ENCODE measurements at places on chromosomes 2 and 18.

- no peak for DNase-seq
These were observed 334.4 kb upstream of the NRP2 start for GRCh38 chr2:205347899-205348298.

DNA sequence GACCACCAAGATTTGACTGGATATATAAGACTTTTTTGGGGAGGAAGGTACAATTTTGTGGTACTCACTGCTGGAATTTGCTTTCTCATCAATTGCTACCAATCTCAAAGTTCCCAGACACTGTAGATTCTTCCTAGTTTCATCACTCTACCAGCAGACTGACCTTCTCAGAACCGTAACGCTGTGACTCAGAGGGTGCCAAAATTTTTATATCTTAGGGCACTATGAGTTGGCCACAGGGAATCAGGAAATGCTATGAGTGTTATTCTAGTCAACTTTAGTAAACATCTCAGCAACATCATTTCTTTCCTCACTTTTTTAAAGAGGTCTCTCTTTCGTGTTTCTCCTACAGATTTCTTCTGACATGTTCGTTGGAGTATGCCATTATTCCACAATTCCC, 499.0 kb downstream of the TMX3 start:
- no peak for DNase-seq

- no peak for DNase-seq
These were observed 64.0 kb downstream of the TFCP2L1 start for GRCh38 chr2:121220995-121221394.

GRCh38 chr2:203361495-203361894, 33.3 kb downstream of the ABI2 start:
- no peak for DNase-seq

GRCh38 chr2:218009231-218009630, 6.4 kb upstream of the TNS1 start:
- no peak for DNase-seq

GRCh38 chr2:232748038-232748437, 28.3 kb downstream of the KCNJ13 start:
- DNase-seq: no peak

- DNase-seq: no peak
These were observed 145.5 kb downstream of the MAP4K4 start for GRCh38 chr2:101843048-101843447.

- no peak for DNase-seq
These were observed 3.4 kb downstream of the KLF7 start for GRCh38 chr2:207162316-207162715.

- peak; percentile 31 for DNase-seq
These were observed 10.9 kb upstream of the DLX2 start for GRCh38 chr2:172113617-172114016.

DNA sequence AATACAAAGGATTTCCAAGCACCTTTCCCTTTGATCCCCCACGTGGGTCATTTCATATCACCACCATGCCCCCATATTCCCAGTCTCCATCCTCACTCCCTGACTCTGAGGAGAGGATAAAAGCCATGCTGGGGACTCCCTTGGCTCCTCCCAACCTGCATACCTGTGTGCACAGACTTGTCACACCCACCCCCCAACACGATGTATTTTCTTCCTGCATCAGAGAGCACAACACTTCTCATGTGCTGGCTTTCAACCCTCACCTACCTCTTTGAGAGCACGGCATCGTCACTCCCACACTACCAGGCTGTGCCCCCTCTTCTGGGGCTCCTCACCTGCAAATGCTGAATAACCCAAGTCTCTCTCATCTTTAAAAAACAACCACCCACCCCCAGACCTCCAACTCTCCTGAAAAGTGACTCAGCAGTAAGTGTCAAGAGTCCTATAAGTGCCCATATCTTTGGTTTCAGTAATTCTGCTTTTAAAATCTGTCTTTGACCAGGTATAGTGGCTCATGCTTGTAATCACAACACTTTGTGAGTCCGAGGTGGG, 53.1 kb downstream of the AP1S3 start:
- no peak for DNase-seq

DNA sequence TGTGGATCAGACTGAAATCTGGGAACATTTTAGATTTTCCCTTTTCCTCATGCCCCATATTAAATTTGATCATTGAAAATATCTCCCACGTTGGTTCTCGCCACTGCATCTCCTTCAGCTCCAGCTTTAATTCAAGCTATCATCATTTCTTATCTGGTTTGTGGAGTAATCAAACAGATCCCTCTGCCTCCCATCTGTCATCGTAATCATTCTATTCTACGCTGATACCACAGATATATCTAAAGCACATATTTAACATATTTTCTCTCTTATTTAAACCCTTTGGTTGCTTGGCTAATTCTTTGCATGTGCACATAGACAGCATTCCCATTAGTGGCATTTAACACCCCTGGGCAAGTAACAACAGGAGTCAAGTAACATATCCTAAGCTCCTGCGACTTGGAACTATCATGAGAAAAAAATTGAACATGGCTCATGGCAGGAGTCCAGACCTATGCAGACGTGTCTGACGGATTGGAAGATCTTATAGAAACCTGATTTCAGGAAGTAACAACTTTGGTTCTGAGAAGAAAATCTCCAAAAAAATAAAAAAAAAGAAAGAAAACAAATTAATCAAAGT, 158.8 kb upstream of the KYNU start:
- no peak for DNase-seq

DNA sequence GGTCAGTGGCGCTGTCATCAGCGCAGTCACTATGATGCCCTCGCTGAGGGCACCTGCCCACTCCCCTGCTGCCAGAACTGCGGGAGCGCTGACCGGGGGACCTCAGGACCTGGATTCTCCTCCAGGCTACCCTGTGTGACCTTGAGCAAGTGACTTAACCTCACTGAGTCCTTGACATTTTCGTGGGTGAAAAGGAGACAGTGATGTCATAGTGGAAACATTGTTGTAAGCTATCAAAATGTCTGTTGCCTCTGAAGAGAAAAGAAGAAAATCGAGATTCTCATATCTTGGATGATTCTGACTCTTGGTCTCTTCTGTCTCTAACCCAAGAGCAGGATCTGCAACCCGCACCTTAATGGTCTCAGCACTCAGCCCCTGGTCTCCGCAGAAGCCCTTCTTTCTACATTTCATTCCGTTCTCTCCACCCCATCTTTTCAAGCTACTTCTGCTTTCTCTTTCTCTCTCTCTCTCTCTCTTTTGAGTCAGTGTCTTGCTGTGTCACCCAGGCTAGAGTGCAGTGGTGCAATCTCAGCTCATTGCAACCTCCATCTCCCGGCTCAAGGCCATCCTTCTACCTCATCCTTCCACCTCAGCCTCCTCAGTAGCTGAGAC, 978 bp upstream of the TUBA4A start:
- DNase-seq: peak; percentile 56

DNA sequence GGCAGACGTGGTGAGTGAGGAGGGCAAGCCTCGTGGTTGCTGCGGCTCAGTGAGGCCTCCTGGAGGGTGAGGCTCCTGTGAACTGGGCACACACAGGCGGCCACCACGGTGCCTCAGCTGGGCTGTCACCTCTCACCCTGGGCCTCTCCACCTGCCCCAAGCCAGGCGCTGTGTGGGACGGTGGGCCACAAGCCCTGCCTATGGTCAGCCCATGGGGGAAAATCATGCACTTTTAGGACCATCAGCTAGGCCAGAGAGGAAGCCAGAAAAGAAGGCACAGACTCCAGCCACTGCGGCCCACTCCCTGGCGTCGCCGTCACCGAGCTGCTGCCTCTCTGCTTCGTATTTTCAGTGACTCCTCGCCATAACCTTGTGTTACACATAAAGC, 28.5 kb upstream of the HS6ST1 start:
- DNase-seq: no peak

GRCh38 chr2:74119339-74119738, 28.4 kb downstream of the BOLA3 start:
- DNase-seq: no peak

- no peak for DNase-seq
These were observed 633.1 kb downstream of the BCL11A start for GRCh38 chr2:59920307-59920706.

GRCh38 chr2:235569837-235570236, 76.0 kb downstream of the AGAP1 start:
- no peak for DNase-seq

GRCh38 chr2:144703852-144704708, 184.2 kb upstream of the ZEB2 start:
- no peak for DNase-seq

GRCh38 chr2:158031371-158031770, 70.3 kb upstream of the UPP2 start:
- no peak for DNase-seq
